GM13977 (cell line): ENCODE measurements at places on chromosomes 11 and 22.

DNA sequence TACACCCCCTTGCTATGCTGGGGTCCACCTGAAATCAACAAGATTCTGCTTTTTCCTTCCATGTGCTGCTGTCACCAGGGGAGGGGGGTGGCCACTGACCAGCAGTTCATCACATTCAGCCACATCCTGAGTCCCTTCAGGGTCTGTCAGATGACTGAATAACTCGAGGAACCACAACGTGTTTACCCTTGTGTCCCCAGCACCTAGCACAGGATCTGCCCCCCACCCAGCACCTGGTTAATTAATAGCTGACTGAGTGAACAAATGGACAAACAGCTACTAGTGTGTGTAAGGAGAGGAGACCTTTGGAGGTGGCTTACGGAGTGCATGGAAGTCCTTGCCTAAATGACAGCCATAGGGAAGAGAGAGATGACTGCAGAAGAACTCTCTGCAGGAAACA, 119.5 kb upstream of the NCAM1 start:
- DNase-seq, result no peak

DNA sequence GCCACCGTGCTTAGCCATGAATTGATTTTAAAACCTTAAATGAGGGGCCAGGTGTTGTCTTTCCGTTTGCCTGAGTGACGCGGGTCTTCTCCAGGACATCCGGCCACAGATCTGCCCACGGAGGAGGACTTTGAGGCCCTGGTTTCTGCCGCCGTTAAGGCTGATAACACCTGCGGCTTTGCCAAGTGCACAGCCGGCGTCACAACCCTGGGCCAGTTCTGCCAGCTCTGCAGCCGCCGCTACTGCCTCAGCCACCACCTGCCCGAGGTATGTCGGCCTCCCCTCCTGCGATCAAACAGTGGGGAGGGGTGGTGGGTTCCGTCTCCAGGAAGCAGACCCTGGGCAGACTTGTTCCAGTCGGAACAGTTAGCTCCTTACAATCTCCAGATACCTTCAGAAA, 34.4 kb downstream of the IGHMBP2 start:
- DNase-seq, result no peak

DNA sequence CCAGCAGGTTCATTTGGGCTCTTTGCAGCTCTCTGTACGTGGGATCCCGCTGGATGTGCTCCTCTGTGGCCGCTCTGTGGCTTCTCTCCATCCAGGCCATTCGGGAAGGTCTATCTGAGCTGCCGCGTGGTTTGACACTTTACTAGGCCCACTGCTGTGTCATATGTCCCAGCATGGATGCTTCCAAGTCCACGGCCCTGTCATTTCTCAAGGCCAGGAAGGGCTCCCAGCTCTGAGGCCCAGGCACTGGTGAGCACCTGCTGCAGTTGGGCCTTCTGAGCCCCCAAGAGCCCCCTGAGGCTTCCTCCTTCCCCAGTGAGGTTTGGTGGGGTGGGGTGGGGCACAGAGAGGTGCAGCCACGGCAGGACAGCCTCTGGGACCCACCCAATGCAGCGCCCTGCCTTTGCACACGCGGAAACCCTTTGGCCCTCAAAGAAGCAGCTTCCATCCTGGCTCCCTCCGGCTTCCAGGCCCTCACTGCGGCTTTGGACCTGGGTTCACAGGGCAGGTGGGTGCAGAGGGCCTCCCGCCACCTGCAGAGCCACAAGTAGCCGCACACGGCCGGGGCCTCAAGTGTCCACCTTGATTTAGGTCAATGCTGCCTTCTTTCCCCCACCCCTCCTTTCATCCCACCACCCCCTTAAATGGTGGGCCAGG, 44.5 kb upstream of the FGF3 start:
- no peak for DNase-seq

- no peak for DNase-seq
Measured at GRCh38 chr22:23233752-23234408, 53.6 kb downstream of the BCR start.

GRCh38 chr11:114236829-114237228, 59.4 kb upstream of the NNMT start:
- no peak for DNase-seq

GRCh38 chr11:122647736-122648275, 7.7 kb upstream of the UBASH3B start:
- no peak for DNase-seq

DNA sequence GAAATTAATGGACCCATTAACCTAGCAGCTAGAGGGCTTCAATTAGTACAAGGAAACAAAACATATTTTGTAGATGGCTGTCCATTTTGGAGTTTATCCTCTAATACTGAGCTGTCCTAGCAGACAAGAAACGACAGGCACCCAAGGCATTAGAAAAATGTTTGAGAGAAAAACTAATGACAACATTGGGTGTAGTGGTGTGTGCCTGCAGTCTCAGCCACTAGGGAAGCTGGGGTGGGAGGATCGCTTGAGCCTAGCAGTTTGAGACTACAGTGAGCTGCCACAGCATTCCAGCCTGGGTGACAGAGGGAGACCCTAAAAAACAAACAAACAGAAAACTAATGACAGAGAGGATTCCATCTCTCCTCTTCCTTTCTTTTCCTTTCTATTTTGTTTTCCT, 1.5 kb downstream of the A4GALT start:
- DNase-seq, result no peak

DNA sequence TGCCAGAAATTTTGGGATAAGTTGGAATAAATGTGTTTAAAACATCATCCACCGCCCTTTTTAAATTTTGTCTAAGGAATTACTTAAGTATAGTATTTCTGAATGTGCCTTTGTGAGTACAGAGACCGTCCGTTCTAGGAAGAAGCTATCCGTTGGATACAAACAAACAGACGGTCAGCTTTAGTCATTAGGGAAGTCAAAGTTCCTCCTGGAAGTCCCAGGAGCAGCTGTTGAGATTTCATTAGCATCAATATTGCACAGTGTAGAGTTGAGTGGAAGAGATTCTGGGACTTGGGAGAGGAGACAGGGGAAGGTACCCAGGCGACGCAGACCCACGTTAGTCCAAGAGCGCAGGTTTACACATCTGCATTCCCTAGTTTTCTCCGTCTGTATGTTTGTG, 15.7 kb upstream of the ADSL start:
- DNase-seq, result no peak

DNA sequence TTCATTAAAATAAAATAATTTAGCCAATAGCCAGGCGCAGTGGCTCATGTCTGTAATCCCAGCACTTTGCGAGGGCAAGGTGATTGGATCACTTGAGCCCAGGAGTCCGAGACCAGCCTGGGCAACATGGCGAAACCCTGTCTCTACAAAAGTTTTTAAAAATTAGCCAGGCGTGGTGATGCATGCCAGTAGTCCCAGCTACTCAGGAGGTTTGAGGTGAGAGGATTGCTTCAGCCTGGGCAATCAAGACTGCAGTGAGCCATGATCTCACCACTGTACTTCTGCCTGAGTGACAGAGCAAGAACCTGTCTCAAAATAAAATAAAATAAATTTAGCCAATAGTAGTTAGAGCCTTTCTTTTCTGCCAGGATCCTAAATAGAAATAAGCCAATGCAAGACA, 12.2 kb downstream of the HPS5 start:
- no peak for DNase-seq
